ENCODE measurements at places on chromosomes 6 and 20.
A peak's percentile ranks its signal among the peaks of the same experiment; 100 is the strongest.

- no peak for DNase-seq
Measured at GRCh38 chr6:155472886-155473285, 17.2 kb upstream of the NOX3 start.

GRCh38 chr6:154878871-154879491, 116.1 kb upstream of the TIAM2 start:
- no peak for DNase-seq

DNA sequence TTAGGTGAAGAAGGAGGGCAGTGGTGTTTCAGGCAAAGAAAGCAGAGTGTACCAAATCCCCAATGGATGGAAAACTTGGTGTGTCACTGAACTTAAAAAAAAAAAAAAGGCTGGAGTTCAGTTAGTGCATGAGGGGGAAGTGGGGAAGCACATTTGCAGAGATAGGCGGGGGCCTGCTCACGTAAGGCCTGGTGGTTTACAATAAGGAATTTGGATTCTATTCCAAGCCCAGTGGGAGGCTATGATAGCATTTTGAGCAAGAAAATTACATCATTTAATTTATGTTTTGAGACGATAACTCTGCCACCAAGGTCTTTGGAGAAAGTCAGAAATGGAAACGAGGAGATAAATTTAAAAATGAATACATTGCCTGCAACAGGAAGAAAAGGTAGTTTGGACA, 225.5 kb downstream of the EYA4 start:
- DNase-seq: no peak

DNA sequence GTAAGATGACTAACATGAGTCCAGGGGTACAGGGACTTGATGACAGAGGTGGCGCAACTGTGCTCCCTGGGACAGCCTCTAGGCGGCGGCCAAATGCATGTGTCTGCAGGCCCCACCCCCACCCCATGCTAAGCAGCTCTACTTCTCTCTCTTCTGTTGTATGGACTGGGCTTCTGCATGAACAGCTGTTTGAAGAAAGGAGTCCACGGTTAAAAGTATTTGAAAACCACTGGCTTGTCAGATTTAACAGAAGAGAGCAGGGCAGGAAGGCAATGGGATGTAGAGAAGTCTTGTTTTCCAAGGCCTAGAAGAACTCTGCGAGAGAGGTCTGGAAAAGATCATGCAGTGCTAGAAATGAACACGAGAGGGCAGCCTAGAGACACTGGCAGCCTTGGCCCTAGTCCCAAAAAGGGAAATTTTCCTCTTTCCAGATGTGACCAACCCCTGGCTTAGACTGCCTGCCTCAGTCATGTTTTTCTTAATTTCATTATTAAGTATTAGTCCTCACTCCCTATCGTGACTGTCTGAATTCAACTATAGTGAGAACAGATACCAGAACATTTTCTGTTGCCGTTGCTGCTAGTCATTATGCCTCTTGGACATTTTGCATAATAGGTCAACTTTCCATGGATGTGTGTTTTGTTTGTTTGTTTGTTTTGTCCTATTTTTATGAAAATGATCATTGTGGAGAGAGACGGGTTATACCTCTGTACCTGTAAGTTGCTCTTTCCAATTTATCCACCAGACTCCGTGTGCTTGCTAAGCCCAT, 265.0 kb downstream of the ADGRG6 start:
- DNase-seq: peak; percentile 50

DNA sequence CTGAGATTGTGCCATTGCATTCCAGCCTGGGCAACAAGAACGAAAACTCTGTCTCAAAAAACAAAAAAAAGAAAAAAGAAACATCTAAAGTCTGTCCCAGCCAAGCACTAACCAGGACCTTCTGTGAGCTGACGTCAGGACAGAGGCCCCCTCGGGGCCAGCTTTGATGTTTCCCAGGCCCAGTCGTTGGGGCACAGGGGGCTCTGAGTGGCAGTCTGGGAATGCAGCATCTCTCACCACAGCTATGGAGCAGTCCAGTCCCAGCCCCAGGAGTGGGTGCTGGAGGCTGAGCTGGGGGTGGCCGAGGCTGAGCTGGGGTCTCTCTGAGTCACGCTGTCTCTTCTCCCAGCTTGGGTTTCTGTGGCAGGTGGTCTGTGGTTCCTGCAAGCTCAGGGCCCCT, 46.0 kb upstream of the SRF start:
- DNase-seq: no peak

- no peak for DNase-seq
Measured at GRCh38 chr20:5168651-5169396, 42.0 kb downstream of the CDS2 start.

DNA sequence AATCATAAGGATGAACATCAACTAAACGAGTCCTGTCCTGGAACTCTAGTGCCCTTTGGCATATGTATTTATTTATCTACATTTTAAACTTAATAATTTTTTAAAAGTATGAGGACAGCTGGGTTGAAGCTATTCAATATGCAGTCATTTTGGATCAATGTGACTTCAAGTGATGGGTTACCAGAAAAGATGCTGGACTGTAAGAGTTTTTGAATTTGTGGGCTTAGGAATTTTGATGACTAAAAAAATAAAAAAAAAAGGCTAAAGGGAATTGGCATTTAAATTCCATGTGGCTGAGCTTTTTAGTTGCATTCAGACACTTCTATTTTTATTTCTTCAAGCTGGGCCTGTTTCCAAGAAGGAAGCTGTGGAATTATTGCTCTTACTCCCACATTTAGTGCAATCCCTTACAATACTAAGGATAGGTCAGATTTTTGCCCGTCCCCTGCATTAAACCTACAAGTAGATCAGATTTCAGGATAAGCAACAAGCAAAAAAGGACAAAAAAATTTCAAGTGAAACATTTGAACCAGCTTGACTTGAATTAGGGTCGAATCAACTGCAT, 704.2 kb upstream of the CITED2 start:
- peak; percentile 16 for DNase-seq

- no peak for DNase-seq
Measured at GRCh38 chr6:160215232-160215631, 43.4 kb downstream of the SLC22A2 start.

DNA sequence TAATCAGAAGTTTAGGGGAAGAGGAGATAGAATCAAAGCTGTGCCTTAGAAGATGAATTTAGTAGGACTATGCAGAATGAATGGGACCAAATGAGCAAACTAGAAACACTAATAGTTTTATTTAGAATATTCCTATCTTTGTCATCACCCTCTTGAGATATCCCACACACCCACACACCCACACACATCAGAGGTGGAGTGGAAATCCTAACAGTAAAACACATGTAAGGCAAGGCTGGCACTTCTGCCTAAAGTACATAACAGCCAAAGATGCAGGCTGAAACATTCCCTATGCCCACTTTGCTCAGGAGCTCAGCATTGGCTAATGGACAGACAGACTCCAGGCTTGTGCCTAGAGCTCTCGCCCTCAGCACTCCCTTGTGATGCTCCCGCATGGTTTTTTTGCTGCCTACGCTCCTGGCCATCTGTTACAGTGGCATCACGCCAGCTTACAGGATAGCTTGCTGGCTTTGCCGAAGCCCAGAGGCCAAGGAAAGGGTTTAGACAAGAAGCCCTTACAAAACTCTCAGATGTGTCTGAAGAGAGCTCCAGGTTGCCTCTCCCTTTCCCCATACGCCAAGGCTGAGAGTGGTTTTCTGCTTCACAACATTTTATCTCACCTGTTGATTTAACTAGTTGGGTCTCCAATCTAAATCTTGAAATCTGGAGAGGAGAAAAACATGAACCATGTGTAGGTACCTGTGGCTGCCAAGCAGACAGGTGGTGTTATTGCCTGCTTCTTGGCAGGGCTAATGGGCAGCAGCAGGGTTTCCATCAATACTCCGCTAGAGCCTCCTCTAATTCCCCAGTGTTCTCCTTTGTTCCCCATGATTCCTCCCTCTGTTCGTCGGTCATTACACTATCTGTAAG, 282.6 kb upstream of the ID4 start:
- DNase-seq: no peak

- no peak for DNase-seq
Measured at GRCh38 chr6:148395583-148396101, 53.0 kb downstream of the SASH1 start.

DNA sequence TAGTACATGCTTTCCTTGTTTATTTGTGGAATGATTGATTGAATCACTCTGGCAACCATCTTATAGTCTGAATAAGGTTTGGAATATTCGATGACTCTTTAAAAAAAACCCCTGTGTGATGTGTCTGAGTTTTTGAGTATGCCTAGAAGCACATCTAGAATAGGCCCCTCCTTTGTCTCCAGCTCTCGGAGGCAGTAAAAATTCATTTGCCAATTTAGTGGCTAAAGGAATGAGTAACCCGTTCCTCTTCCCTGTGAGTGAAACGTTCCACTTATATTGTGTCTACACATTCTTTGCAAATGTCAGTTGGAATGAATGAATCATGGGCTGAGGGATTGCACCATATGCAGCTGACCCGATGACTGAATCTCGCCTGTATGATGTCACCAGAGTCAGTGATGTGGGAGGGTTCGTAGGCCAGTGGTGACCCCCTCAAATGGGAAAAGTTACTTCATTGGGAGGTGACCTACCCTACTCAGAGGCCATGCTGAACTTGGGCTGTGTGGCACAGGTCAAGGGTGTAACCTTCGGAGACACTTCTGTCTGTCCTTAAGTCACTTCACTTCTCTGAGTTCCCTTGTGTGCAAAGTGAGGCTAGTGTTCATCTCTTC, 21.6 kb downstream of the MOCS3 start:
- peak; percentile 91 for DNase-seq

DNA sequence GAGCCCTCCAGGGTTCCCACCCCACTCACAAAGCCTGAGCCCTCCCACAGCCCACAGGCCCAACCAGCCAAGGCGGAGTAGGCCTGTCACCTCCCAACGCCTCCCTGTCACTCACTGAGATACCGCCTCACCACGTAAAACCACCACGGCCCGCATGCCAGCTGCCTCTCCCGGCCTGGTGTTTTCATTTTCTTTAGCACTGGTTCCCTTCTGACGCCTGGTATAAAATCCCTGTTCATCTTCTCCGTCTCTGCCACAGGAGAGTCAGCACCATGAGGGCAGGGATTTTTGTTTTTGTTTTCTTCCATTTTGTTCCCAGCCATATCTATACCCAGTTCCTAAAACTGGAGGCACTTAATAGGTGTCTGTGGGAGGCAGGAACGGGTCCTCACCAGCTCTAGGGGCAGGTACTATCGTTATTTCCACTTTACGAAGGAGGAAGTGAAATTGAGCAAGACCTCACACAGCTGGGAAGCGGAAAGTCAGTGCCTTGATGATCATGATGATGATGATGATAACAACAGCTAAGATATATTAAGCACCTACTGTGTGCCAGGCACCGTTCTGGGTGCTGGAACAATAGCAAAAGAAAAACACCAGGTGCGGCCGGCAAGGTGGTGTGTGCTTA, 58.6 kb downstream of the SNAI1 start:
- no peak for DNase-seq

DNA sequence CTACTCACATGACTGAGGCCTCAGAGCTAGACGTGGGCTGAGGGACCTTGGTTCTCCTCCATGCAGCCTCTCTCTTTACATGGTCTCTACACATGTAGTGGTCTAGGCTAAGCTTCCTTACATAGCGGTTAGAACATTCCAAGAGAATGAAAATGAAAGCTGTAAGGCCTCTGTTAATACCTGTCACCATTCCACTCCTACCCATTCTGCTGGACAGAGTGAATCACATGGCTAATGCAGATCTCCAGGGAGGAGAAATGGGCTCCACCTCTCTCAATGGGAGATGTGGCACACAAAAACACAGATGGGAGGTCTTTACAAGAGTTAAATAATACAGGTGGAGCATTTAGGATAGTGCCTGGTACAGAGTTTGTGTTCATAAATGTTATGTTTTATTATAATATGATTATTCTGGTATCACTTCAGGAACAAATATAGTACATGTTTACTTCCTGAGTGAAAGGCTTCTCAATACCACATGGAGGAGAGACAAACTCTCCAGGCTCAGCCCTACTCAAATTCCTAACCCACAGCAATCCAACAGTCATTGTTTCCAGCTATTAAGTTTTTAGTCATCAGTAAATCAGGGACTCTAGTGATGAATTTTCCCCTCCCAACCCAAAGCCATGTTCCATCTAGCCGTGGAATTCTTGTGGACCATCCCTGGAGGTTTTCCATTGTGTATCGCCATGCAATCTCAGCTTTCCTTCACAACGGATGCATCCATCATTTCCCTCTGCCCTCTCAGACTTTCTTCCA, 57.9 kb downstream of the ISM1 start:
- DNase-seq: no peak

- no peak for DNase-seq
Measured at GRCh38 chr6:170074435-170074834, 216.4 kb downstream of the DLL1 start.

DNA sequence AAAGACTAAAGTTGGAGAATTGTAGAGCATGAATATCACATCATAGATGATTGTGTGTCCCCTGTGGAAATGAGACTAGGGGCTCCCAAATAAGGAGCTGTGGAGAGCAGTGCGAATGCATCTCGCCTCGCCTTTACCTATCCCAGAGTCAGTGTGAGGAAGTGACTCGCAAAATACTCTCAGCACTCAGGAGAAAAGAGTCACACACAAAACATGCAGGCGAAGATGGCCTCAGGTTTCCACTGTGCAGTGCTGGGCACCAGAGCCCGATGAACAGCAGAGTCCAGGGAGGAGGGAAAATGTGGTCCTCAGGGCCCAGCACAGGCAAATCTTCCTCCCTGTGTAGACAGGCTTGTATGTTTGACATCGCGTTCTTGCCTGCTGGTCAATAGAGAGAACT, 126.5 kb upstream of the AFDN start:
- DNase-seq: no peak

DNA sequence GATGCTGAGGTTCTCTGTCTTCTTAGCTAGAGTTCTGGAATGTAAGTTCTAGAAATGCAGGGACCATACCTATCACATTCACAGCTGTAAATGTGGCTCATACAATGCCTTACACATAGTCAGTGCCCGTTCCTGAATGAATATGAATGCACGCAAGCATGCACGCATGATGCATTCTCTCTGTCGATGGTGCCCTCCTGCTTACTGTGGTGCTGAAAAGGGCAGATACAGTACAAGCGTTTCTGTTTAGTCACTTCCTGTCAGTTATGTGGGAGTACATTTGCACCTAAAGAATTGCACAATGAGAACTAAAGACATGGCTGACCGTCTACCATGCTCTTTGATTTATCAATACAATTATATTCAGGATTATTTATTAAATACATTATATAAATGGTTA, 152.2 kb upstream of the SOX4 start:
- DNase-seq: no peak

- DNase-seq: peak; percentile 36
Measured at GRCh38 chr6:41780551-41781365, at the start of gene PRICKLE4. Gene PRICKLE4, plus strand, starts transcription at chr6:41780782. Its CDS starts 2,692 bp downstream, at chr6:41783474.

DNA sequence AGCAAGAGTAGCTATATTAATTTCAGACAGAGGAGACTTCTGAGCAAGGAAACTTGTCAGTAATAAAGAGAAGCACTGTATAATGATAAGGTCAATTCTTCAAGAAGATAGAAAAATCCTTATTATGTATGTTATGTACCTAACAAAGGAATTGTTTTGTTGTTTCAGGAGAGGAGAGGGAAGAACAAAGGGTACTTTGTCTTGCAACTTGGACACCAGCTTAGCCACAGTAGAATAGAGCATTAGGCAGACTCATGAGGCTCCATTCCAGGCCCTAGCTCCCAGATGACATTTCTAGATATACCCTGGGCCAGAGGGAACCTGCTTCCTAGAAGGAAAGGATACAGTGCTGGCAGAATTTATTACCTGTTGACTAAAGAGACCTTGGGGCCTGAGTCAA, 6.5 kb upstream of the NUS1 start:
- DNase-seq: no peak

Measured in Caki2 (cell line).